ENCODE measurements at places on chromosomes 5 and 9.

- DNase-seq = peak; percentile 56
These were observed 16.9 kb upstream of the ADRA1B start for GRCh38 chr5:159899067-159900049.

DNA sequence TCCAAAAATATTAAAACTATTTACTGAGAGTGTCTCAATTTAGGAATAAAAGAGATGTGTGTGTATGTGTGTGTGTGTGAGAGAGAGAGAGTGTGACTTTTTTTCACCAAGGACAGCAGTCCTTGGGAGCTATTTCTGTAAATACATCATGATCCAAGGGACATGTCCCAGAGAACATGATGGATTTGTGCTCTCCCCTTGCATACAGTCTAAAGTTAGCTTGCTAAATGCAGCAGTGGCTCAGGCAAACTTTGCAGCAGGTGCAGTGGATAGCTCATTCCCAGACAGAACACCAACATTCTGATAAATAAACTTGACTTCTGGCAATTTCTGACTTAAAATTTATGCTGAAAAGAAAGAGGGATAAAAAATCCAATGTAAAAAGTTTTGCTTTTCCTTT is 55.4 kb upstream of the SGCD start:
- DNase-seq = no peak

GRCh38 chr9:72680593-72681282 is 159.3 kb downstream of the TMC1 start:
- DNase-seq = no peak

DNA sequence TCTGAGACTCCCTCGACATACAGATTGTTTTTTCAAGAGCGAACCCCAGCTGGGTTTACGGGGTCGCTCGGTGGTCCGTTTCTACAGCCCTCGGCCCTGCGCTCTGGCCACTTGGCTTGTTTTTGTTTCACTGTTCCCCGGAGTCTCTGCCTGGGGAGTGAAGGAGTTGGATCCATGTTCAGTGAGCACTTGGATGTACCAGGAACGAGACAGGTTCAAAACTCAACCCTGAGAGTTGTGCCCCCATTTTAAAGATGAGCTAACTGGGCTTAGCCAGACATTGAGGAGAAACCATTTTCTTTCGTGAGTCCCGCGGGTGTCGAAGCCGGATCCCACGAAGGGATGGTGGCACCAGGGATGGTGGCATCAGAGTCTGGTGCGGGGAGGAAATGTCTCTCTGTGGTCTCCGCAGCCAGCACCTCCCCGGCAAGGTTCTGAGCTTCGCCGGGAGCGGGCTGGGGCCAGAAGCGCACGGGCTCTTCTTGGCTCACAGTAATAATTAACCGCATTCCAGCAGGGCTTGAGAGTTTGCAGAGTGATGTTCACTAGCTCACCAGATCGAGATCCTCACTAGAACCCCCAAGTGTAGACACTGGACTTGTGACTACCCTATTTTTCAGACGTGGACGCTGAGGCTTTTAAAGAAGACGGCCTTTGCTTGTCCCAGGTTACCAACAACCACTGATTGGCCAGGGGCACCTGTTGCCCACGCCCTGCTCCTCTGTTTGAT is 1.0 kb downstream of the MSX2 start:
- no peak for DNase-seq
